ENCODE measurements at places on chromosomes 2 and 18.

DNA sequence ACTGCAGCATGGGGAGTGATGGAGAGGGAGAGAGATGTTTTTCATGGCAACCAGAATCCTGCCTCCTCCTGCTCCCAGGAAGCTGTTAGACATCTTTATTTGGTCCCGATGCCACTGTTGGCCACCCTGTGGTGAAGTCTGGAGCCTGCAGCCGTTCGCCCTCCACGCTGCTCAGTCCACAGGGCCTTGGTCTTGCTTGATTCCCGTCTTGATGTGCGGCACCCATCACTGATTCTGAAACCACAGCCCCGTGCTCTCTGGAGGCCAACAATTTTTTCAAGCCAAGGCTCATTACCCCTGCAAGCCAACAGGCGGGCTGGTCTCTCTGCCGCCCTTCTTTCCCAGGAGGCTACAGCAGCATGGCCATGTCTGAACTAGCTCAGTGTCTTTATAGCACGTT is 24.5 kb downstream of the SIGLEC15 start:
- DNase-seq, result peak; percentile 19

DNA sequence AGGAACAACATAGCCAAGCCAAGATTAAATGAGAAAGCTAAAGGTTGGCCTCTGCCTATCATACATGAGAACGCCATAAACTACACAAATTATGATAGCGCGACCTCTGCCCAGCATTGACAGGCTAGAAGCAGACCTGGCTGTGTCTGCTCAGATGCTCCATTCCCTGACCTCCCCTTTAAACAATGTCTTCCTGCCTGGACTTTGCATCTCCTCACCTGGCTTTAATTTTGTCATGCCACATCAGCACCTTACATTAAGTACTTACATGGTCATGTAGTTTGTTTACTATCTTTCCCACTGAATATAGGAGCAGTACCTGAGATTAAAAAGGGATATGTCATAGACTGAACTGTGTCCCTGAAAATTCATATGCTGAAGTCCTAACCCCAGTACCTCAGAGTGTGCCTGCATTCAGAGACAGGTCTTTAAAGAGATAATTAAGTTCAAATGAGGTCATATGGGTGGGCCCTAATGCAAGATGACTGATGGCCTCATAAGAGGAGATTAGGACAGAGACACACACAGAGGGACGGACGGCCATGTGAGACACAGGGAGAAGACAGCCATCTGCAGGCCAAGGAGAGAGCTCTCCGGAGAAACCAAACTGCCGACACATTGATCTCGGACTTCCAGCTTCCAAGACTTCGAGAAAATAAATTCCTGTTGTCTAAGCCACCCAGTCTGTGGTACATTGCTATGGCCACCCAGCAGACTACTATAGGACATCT is 103.7 kb downstream of the BIN1 start:
- DNase-seq, result no peak

DNA sequence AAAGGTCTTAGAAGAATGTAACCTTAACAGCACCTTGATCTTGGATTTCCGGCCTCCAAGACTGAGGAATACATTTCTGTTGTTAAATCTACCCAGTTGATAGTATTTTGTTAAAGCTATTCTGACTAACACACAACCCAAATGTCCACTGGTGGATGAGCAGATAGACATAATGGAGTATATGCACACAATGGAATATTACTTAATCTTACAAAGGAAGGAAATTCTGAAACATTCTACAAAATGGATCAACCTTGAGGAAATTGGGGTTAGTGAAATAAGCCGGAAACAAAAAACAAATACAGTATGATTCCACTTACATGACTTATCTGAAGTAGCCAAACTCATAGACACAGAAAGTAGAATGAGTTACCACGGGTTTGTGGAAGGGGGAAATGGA is 168.7 kb downstream of the ZNF804A start:
- DNase-seq, result no peak

GRCh38 chr2:23542230-23542789 is 157.3 kb downstream of the KLHL29 start:
- no peak for DNase-seq

All from fibroblast of mammary gland (primary cell).